ENCODE measurements at places on chromosomes 13 and 19.

DNA sequence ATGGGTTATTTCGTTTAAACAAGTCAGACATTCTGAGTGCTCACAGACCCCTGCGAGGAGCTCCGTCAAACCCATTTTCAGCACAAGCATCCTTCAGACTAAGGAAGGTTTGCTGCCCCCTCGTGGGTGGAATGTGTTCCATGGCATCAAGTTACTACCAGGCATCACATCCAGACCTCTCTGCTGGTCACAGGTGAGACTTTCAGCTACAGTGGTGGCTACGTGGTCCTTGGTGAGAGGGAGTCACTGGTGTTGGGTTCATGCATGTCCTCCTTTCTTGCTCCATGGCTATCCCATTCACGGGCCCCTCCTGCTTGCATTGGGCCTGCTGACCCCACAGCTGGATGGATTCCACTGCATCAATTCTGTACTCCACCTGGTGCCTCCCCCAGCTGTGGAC is 9.1 kb upstream of the LILRB5 start:
- DNase-seq: peak; percentile 79

GRCh38 chr19:55443824-55444480 is 852 bp upstream of the SHISA7 start:
- DNase-seq: no peak

GRCh38 chr19:53864308-53864836 is 3.3 kb upstream of the MYADM start:
- DNase-seq: no peak

DNA sequence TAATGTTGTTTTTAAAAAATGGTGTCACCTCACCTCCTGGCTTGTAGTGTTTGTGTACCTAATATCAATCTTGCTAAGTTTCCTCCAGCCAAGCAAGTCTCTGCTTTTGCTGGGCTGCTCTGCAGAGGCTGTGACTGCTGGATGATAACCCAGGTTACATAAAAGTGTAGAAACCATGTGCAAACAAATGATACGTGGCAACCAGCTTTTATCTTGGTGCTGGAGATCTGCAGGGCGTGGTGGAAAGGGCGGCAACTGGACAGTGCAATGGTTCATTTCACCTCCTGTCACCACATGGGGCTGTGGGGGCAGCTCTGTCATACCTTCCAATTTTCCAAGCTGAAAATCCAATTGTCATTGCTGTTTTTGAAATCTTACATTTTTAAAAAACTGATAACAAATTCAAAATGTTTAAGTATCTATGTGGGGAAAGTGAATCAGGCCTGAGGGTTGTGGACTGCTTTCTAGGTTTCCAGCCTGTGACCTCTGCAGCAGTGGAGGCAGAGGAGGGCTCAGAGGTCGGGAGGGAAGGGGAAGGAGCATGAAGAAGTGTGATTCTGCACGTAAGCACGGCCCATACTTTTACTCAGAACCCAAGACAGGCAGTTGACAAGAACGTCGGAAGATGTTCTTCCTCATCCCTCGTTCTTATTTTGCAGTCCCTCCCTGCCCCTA is 9.7 kb downstream of the GPR42 start:
- no peak for DNase-seq

DNA sequence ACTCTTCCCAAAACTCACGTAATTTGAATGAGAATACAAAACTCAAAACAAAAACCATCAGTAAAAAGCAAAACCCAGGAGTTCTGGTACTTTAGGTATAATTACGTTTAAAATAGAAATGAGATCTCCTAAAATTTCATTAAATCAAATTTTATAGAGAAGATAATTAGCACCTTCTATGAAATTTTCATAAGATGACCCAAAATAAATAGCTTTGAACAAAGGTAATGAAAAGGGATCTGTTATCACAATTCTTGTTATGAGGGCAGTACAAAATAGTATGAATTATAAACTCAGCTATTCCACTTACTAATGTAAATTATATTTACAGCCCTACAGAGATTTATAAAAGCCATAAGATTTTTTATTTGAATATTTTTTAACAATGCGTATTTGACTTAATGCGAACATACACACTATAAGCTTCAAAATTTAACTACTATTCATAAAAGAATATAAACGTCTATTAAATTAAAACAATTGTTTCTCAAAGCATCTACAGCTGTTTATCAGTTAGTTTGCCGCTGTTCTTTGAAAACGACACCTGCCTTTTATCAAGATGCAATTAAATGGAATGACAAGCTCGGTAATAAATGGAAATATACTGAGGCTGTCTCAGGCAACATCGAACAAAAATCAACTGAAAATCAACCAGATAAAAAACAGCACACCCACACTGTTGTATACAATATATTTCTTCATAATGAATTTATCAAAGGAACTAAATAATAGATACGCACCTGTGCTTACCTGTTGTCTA is 63.8 kb downstream of the KCNRG start:
- no peak for DNase-seq

GRCh38 chr19:31272583-31273106 is 76.6 kb downstream of the TSHZ3 start:
- DNase-seq: no peak
